ENCODE measurements at places on chromosomes 13 and 19.

- peak; percentile 15 for DNase-seq
These were observed 6.1 kb upstream of the LMNB2 start for GRCh38 chr19:2462635-2463421.

- no peak for DNase-seq
These were observed 37.5 kb upstream of the ADGRE1 start for GRCh38 chr19:6849876-6850275.

DNA sequence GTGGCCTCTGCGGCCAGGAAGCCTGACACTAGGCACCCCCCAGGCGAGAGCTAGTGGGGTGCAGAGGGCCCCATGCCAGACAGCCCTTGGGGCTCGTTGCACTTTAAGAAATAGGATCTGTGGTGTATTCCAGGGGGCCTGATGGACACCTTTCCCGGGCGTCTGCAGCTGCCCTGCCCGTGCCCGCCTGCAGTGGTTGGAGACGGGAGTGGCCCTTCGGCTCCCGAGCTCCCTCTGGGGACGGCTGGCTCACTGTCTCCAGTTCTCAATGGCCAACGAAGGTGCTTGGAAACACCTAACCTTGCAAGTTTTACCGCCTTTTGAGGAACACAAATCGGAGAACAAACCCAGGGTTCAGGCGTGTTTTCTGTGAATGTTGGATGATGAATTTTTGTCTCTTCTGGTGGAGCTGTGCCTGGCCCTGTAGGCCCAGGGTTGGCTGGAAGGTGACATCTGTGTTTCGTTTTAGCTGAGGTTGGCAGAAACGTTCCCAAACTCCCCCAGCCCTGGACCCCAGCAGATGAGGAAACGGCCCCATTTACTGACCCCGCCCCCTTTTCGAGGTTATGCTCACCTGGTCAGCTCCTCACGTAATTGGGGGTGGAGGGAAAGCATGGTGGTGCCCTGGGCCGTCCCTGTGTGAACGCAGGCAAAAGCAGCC lies 17.4 kb upstream of the NPAS1 start:
- DNase-seq = no peak

GRCh38 chr13:39272994-39273393 lies 234.7 kb downstream of the NHLRC3 start:
- DNase-seq = no peak

- no peak for DNase-seq
These were observed 1.3 kb downstream of the BICRA start for GRCh38 chr19:47609906-47610894.

- no peak for DNase-seq
These were observed 276.3 kb upstream of the SOX1 start for GRCh38 chr13:111790621-111791020.

DNA sequence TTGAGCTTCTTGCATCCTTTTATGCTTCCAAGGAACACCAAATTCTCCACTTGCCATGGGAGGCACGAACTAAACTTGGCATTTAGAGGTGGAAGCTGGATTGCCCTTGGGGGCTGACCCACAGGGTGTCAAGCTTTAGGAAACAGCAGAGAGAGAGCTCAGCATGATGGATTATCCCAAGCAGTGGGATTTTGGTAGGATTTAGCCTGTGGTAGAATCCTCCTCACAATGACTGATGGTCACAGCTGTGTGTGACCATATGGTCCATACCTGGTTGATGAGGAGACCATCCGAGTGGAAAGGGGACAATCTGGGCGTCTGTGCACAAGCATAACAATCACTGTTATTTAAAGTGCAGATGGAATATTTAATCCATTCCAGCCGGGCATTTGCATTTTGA lies 40.1 kb upstream of the PSG9 start:
- DNase-seq = no peak

- DNase-seq = no peak
These were observed 5.8 kb downstream of the KBTBD7 start for GRCh38 chr13:41188584-41188983.

- DNase-seq = no peak
These were observed 22.1 kb downstream of the MIPEP start for GRCh38 chr13:23867027-23867491.

GRCh38 chr13:52344108-52344507 lies 61.9 kb downstream of the THSD1 start:
- DNase-seq = no peak

DNA sequence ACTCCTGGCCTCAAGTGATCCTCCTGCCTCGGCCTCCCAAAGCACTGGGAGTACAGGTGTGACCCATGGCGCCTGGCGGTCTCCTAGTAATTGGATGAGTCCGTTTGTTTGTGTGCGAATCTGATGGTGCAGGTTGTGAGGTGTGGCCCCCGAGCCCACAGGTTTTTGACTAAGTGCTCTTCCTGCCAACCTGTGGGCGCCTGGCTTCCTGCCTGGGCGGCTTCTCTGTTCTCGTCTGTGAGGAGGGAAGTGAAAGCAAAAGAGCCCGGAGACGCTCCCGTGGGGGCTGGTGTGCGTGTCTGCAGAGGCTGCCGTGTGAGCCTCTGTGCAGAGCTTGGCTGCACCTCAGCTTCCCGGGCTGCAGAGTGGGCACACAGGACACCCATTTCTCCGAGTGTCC lies 10.0 kb downstream of the ARHGAP45 start:
- no peak for DNase-seq

DNA sequence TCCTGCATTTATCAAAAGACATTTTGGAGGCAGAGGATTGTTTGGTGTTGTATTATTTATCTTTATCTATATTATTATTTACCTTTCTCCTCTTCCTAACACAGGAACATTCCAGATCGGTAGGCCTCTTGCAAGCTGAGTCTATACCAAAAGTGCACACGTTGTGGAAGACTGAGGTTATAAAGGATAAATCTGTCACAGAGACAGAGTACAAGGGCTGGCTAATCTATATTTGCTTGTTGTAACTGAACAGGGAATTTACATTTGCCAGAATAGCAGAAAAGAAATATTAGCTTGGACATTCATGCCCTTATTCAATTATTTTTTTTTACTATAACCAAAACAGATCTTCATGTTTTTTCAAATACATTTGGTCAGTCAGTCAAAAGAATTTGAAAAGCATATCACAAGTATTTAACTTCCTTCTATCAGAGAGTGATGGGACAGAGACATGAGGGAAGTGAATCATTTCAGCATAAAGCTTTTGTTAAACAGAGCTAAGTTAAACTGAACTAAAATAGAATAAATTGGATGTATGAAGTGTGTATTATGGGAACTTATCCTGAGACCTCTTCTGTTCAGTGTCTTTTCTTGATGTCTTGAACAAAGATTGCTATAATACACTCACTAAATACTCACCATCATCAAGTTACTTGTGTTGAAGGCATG lies 352.5 kb downstream of the DNAJC15 start:
- DNase-seq = no peak

- DNase-seq = no peak
These were observed 2.8 kb downstream of the MYH14 start for GRCh38 chr19:50206191-50206590.

- no peak for DNase-seq
These were observed 5.6 kb downstream of the LYL1 start for GRCh38 chr19:13097033-13097462.

GRCh38 chr13:33934951-33935371 lies 117.0 kb downstream of the RFC3 start:
- DNase-seq = no peak

DNA sequence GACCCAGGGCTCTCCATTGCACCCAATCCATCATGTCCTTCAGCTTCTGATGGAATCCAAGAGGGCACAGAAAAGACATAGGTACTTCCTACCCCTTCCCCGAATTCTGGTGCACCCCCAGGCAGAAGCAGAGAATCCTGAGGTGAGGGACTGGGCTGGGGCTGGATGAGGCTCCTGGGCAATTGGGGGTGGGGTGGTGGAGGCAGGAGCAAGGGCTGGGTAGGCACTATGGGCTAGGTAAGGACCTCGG lies 2.7 kb upstream of the KCNC3 start:
- DNase-seq = no peak

GRCh38 chr13:104170980-104171555 lies 1104.9 kb upstream of the SLC10A2 start:
- DNase-seq = peak; percentile 98

GRCh38 chr13:52447354-52447753 lies 3.1 kb downstream of the VPS36 start:
- no peak for DNase-seq

GRCh38 chr13:49481788-49482187 lies 14.0 kb upstream of the PHF11 start:
- DNase-seq = no peak

GRCh38 chr13:51550151-51550550 lies 34.1 kb upstream of the WDFY2 start:
- no peak for DNase-seq

- DNase-seq = no peak
These were observed 802 bp upstream of the FREM2 start for GRCh38 chr13:38685974-38686576.

DNA sequence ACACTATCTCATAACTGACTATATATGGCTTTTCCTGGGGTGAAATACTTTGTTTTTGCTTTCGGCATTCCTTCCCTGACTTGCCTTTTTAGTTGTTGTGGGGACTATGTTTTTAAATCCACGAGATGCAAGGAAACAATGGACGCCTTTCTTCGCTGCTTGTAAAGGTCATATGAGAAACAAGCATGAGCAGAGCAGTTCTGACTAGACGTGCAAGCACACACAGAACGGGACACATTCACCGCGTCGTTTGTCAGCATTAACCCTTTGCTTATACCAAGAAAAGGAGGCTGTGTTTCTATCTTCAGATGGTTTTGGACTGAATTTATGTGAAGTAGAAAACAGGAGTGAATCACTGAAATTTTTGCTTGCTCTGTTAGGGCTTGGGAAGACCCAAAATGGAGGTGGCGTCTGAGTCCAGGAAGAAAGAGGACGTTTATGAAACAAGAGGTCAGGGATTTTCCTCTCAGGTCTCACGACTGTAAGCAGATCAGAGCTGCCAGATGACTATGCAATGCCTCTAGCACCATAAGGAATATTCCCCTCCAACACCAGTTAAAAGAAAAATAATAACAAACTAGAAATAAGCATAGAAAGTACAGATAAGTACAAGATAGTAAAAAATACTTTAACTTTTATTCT lies 358.9 kb downstream of the DLEU7 start:
- DNase-seq = no peak

DNA sequence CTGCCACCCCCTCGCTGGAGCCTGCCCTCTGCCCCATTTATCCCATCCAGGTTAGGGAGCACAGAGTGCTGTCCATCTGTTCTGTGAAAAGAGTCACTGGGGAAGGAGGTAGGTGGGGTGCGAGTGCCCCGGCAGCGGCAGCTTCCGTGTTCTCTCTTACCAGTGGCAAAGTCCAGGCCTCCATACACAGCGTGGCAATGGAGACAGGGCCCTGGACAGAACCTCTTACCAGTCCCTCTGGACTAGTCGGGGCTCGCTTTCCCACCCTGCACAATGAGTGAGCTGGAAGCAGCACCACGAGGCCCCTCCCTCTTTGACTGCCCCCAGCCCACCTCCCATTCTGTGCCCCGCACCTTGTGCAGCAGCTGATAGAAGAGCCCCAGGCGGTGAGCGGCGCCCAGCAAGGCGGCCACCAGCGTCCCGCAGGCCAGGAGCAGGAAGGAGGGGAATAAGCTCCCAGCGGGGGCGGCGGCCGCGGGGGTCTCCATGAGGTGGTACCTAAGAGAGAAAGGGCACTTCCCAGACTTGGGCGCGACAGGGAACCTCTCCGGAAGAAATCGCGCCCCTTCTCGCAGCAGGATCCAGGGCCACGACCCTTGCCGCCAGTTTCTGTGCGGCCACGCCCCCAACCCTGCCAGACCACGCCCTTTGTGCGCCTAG lies 17.5 kb downstream of the SYDE1 start:
- DNase-seq = no peak

DNA sequence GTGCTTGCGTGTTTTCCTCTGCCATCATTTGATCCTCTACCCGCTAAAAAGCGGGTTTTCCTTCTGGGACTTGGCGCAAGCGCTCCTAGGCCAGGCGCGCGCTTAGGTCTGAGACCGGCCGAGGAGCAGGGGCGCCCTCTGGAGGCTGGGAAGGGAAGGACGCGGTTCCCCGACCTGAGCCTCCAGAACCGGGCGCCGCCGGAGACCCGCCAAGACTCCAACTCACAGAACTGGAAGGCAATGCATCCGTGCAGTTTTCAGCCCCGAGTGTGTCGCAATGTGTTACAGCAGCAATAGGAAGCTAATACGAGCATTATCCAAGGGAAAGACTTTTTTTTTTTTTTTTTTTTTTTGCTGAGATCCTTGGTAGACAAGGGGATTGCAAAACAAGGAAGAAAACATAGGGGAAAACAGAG lies 190.9 kb downstream of the COL4A1 start:
- no peak for DNase-seq

GRCh38 chr13:111051041-111051725 lies 63.9 kb upstream of the ARHGEF7 start:
- DNase-seq = no peak

- DNase-seq = no peak
These were observed 19.7 kb downstream of the BRSK1 start for GRCh38 chr19:55303477-55303876.

DNA sequence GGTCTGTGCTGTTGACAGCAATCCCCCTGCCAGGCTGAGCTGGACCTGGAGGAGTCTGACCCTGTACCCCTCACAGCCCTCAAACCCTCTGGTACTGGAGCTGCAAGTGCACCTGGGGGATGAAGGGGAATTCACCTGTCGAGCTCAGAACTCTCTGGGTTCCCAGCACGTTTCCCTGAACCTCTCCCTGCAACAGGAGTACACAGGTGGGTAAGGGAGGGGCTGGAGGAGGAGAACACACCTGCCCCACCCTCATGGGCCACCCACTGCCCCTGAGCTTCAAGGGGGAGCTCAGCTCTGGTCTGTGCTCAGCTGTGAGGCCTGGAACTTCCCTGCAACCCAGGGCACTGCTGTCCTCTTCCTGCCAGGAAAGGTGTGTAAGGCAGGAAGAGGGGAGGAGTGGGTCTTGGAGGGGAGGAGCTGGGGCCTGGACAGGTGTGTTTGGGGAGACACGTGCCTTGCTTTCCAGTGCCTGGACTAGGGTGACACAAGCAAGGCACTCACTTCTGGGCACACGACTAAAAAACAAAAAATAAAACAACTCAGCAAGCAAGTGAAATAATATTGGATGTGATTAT lies 3.9 kb downstream of the SIGLEC7 start:
- no peak for DNase-seq

DNA sequence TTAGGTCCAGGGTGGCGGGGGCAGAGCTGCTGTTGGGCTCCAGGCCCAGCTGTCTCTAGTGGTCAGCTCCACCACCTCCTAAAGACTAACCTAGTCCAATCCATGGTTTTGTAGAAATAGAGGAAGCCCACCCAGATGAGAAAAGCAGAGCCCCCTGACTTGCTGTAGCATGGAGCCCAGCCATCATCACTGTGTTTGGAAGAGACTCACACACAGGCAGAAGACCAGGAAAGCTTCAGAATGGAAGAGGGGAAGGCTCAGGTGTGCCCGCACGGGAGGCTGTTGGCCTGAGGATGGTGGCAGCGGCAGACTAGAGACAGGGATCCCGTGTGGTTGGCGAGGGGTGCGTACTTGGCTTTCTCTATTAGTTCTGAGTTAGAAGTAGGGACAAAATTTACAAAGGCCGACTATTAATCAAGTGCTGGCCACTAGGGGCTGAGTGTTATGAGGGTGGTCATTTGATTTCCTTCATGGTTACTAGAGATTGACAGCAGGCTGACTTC lies 193.2 kb upstream of the SOX1 start:
- DNase-seq = no peak

GRCh38 chr13:39815345-39816111 lies 160.1 kb downstream of the COG6 start:
- no peak for DNase-seq

Measured in NCI-H187 treated with DMSO at 0.1 percent for 48 hours (cell line).